ENCODE measurements at places on chromosomes 6 and 20. TPM values are rescaled to one million over a fixed set of nuclear protein-coding genes. Genes with fewer than 3 reads are reported as not detected.

ADAM33 gene
- polyA plus RNA-seq = 0.22 TPM

CST1 gene
- 0.44 TPM for polyA plus RNA-seq

RGS19 gene
- polyA plus RNA-seq = 16.5 TPM

PRICKLE4 gene
- 1.6 TPM for polyA plus RNA-seq

GJA10 gene
- polyA plus RNA-seq = not detected

CAGE1 gene
- polyA plus RNA-seq = not detected

CNR1 gene
- polyA plus RNA-seq = 0.79 TPM

PAK5 gene
- polyA plus RNA-seq = not detected

BPIFA1 gene
- not detected for polyA plus RNA-seq

ANKRD66 gene
- polyA plus RNA-seq = not detected

PI16 gene
- polyA plus RNA-seq = not detected

XKR7 gene
- not detected for polyA plus RNA-seq

TSPO2 gene
- polyA plus RNA-seq = not detected

POM121L2 gene
- not detected for polyA plus RNA-seq

TSHZ2 gene
- not detected for polyA plus RNA-seq

KCNB1 gene
- 0.12 TPM for polyA plus RNA-seq
